Immature natural killer cell (primary cell): ENCODE measurements at places on chromosomes 5 and 9.
A peak's percentile ranks its signal among the peaks of the same experiment; 100 is the strongest.

DNA sequence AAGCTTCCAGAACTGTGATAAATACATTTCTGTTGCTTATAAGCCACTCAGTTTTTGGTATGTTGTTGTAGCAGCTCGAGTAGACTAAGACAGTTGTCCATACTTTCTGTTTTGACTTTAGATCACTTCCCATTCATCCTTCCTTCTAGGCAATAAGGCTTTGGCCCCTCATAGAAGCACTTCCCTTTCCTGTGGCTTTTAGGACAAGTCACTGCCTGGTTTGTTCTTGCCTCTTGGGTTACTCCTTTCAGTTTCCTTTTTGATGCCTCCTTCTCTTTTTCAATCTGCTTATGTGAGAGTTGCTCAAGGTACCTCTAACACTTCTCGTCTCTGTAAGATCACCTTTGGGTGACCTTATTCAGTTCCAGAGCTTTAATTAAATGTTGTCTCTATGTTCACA is 72.4 kb upstream of the NTRK2 start:
- no peak for DNase-seq

- no peak for DNase-seq
Observed at GRCh38 chr5:133794771-133795415, 173.5 kb downstream of the C5orf15 start.

- DNase-seq = no peak
Observed at GRCh38 chr5:19488786-19489185, 499.2 kb downstream of the CDH18 start.

- DNase-seq = no peak
Observed at GRCh38 chr9:89646189-89646939, 41.6 kb downstream of the GADD45G start.

DNA sequence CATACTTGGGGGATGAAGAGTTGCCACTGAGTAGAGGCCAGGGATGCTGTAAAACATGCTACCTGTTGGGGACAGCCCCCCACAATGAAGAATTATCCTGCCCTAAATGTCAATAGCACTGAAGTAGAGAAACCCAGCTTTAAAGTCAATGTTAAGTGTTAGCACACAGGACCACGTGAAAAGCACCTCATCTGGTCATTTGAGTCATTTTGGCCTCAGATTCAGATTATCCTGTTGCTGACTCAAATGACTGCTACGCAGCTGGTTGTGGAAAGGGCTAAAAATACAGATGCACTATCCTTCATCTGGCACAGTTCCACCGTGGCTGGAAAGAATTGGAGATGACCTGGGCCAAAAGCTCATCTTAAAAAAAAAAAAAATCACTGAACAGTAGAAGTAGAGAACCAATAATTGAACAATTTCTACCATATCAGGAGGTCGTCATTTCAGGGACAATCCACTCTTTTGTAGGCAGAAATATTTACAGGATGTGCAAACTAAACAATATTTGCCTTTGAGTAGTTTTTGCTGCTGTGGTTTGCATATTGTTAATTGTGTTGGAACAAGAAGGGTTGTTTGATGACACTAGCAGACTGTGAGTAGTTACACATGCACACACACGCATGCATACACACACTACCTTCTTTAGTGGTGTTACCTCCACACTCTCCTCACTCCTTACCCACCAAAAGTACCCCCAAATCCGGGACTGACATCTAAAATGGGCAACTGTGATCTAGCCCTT is 195.3 kb upstream of the KLF9 start:
- no peak for DNase-seq

GRCh38 chr9:84990416-84990815 is 320.9 kb downstream of the NTRK2 start:
- DNase-seq = no peak

DNA sequence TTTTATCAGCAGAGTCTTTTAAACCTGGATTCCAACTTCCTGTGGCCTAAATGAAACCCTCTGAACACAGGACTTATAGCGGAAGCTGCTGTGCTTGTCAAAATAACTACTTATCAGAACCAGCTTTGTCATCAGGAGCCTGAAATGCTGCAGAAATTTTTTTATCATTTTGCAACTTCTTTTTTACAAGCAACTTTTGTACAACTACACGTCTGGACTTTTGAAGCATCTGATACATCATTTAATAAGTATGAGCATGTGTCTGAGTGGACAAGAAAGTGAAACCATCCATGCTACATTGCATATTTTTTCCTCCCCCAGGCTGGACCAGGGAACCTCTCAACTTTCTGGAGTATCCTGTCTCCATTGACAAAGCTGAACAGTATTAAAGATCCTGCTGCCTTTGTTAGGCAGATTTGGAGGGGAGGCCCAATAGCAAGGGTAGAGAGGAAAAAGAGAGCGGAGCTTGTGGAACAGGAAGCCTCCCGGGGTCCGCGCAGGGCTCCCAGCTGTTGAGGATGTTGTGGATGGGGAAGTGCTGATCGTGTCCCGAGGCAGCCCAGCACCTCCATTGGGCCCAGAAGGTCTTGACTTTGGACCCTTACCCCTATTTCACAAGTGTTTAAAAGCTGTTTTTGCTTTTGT is 196.6 kb downstream of the MSX2 start:
- DNase-seq = no peak

GRCh38 chr5:174409971-174410370 is 314.4 kb upstream of the MSX2 start:
- no peak for DNase-seq

GRCh38 chr5:95102080-95102479 is 182.8 kb downstream of the MCTP1 start:
- no peak for DNase-seq

- DNase-seq = no peak
Observed at GRCh38 chr5:41940641-41941040, 15.6 kb downstream of the FBXO4 start.

GRCh38 chr5:31270396-31270795 is 76.9 kb downstream of the CDH6 start:
- no peak for DNase-seq

DNA sequence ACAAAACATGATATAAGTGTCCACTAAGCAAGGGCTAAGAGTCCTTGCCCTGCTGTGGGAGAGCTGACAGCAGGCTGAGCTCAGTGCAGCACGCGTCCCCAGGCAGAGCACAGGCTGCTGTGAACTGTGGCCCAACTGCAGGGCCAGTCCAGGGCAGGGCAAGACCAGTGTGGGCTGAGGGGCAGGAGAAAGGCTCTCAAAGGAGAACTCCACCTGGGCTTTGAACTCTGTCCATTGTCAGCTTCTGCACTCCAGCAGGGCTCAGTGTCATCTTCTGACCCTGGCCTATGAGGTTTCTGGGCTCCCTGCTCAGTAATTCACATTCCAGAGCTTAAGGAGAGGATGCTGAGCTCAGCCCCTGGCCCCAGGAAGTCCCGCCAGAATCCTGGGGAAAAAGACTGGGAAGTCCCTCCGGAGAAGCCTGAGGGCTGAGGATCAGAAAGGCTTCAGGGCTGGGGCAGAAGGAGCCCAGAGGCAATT is 37.4 kb downstream of the LHFPL2 start:
- DNase-seq = no peak

DNA sequence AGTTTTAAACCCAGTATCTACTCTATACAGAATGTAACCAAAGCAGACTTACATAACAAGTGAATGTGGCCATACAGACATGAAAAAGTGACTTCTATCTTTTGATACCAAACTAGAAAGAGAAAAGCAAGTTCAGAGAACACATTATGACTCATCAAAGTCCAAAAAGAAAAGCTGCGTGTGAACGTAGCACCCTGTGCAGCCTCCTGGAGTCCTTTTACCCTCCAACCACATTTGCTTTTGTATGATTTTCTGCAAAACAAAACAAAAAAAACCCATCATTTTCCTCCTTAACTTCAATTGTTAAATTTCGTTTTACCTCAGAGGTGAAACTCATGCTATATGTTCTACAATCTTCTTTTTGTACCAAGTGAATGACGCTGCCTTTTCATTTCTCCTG is 2.8 kb upstream of the SMARCA2 start:
- no peak for DNase-seq

DNA sequence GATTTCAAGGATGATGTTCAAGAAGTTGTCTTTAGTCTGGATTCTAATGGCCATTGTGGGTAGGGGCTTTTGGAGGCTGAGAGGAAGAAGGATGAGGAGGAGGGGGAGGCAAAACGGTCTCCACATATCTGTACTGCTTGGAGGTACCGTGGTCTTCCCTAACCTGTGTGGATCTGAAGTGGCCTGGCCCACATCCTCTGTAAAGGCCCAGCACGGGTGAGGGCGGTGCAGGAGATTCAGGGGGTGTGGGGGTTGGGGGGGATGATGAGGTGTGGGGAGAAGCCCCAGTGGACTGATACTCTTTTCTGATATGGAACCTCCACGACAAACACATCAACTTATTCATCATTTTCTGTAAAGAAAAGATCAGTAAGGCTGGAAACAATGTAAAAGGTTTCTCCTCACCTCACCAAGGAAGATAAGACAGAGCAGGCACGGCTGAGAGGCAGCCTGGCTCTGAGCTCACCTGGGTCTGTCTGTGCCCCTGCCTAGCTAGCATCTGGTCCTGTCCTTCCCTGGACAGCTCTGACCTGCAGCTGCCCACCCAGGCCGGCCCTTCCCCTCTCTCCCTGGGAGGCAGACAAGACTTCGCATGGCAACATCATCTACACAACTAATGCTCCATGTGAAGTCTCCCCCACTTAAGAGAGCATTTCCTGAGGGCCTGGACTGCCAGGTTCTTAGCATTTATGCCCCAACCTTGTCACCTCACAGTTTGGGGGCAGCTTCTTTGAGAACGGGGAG is 5.6 kb upstream of the IL3 start:
- DNase-seq = no peak

GRCh38 chr5:72363166-72363802 is 43.1 kb downstream of the PTCD2 start:
- no peak for DNase-seq

- DNase-seq = no peak
Observed at GRCh38 chr5:157548513-157549282, 26.9 kb downstream of the ADAM19 start.

DNA sequence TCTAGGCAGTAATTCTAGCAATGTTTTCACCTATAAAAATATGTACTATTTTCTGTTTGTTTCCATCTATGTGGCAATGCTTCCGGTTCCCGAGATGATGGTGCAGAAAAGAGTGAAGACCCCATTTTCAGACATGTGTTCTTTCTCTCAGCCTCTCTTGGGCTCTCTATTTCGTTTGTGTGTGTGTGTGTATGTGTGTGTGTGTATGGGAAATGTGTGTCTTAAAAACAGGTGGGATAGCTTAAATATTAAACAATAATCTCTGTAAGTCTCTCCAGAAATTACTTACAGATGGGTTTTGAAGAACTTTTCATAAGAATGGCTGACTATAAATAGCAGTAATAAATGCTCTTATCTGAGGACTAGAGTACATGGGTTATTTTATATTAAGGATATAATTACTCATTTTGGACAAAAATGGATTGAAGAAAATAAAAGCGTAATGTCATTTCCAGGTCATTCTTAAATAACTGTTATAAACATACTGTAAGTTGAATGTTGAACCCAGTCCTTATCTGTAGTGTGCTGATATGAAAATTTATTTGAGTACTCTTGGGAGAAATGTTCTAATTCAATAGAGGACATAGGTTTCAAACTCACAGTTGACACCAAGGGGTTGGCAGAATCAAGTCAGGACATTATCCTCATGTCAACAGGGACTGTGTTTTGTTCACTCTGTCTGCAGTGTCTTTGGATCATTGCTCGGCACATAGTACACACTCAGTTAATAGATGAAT is 31.1 kb downstream of the PCSK5 start:
- no peak for DNase-seq

DNA sequence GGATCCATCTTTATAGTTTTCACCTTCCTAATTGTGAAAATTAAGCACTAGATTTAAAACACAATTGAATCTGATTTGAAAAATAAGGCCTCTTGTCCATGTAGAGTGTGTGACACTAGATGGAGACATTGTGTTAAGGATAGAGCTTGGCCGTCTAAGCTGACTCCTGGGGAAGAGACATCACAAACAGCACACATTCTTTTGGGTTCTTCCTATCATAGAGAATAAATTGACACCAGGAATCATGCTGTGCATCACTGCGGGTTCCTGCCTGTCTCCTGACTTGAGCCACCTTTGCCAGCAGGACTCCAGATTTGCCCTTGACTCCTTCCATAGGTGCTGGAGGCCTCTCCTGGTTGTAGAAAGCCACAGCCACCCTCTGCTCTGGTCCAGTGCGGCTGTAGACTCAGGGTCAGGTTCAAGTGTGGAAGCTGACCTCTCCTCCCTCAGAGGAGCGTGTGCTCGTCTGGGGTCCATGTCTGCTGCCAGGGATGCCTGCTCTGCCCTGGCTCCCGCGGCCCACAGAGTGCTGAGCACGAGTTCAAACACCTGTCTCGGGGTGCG is 11.2 kb downstream of the ROPN1L start:
- DNase-seq = peak; percentile 38

DNA sequence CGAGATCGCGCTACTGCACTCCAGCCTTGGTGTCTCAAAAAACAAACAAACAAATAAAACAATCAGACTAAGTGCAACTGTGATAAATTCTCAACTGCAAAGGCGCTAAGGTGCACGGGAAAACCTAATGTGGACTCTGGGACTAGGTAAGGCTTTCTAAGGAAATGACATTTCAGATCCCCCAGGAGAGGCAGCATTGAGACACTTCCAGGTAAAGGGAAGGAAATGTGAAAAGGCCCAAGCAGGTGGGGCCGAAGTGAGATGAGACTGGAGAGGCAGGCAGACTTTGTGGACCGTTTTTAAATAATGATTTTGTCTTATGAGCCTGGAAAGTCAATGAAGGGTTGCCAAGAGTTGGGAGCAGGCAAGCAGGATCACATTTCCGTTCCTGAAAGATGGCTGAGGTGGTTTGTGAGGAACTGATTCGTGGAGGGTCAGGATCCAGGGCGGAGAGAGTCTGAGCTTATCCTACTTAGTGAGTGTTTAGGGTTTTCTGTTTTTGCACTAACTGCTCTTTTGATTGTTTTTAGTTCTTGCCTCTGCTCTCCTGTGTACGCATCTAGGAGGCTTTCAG is 2.0 kb upstream of the APBA1 start:
- no peak for DNase-seq

- no peak for DNase-seq
Observed at GRCh38 chr9:30172206-30172605, 2212.2 kb upstream of the ACO1 start.

- no peak for DNase-seq
Observed at GRCh38 chr5:122427621-122428020, 115.6 kb downstream of the SNCAIP start.

- DNase-seq = no peak
Observed at GRCh38 chr9:3746296-3747275, 220.8 kb upstream of the RFX3 start.

- no peak for DNase-seq
Observed at GRCh38 chr9:99986642-99987041, 80.2 kb downstream of the STX17 start.
